Prostate gland (tissue), 2 donors: ENCODE measurements at places on chromosomes 4 and X. TPM values are rescaled to one million over a fixed set of nuclear protein-coding genes. Genes with fewer than 3 reads are reported as not detected.

- H3K27ac ChIP-seq = no peak overlapping the region
- H3K36me3 ChIP-seq = no peaks in the 10 kb centered on the region
These were observed 99.1 kb downstream of the SNCA start for GRCh38 chr4:89737888-89738287.

Gene PAGE4
- 31.5 TPM for total RNA-seq

DNA sequence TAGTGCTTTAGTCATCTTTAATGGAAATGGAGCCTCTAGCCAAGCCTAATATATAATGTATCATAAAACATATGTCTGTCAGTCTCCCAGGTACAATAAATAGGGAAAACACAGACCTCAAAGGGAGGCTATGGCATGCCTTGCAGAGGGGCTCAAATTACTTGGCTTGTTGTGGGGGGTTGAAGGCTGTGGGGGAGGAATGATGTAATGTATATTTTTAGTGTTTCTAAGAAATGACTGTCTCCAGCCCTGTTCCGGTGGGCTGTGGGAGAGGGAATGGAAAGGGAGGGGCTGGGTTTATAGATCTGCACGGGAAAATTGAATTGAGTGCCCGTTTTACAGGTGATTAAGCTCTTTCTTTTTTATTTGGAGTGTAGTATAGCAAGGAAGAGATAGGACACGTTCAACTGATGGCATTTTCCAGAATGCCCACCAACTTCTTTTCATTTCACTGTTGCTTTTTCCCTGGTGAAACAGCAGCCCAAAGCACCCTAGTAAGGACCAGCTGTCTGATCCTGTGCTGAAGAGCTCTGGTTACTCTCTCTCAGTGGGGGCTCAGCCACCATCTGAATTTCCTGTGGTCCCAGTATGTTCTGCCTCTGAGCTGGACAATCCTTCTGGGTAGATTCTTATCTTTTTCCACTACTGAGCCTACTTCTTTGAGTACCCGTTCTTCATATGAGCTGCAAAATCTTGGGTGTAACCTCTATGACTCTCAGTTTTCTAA, 220.7 kb upstream of the CASK start:
- no peaks in the 10 kb centered on the region for H3K36me3 ChIP-seq
- H3K27ac ChIP-seq = no peak overlapping the region
- no peak overlapping the region for H3K4me3 ChIP-seq
- no peak for DNase-seq
- no peaks in the 10 kb centered on the region for H3K27me3 ChIP-seq
- no peaks in the 10 kb centered on the region for H3K4me1 ChIP-seq

- H3K36me3 ChIP-seq = no peaks in the 10 kb centered on the region
- H3K4me3 ChIP-seq = no peak overlapping the region
- H3K27ac ChIP-seq = peak overlapping the region; percentile 30
- DNase-seq = no peak
- H3K27me3 ChIP-seq = no peaks in the 10 kb centered on the region
These were observed 97.1 kb downstream of the AFF1 start for GRCh38 chr4:87031920-87032319.

Gene RNF212
- 7.1 TPM for total RNA-seq

GRCh38 chr4:147717878-147718277, 14.0 kb upstream of the ARHGAP10 start:
- H3K27ac ChIP-seq = no peak overlapping the region
- no peak for DNase-seq
- no peaks in the 10 kb centered on the region for H3K36me3 ChIP-seq
- H3K4me3 ChIP-seq = no peak overlapping the region

Gene ANXA10
- not detected for total RNA-seq

DNA sequence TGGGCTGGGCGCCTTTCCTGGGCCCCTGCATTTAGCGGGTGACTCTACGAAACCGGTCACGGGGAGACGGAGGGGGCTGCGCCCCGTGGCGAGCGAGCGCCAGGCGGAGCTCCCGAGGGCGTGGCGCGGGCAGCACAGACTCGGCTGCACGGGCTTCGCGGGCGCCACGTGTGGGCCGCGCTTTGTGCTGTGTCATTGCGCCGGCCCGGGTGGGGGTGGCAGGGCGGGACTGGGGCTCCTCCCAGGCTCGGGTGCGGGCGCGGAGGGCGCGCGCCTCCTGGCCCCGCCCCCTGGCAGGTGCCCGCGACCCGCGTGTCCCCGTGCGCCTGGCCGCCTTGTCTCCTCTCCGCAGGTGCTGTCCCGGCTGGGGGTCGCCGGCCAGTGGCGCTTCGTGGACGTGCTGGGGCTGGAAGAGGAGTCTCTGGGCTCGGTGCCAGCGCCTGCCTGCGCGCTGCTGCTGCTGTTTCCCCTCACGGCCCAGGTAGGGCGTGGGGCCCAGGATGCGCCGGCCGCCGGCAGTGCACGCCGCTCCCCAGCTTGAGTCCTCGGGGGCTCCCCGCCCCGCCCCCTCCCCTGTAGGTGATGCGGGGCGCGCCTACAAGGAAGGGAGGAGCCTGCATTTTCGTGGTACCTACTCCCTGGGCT, 651 bp downstream of the UCHL1 start:
- H3K27ac ChIP-seq = no peak overlapping the region
- no peaks in the 10 kb centered on the region for H3K36me3 ChIP-seq
- no peak for DNase-seq
- no peaks in the 10 kb centered on the region for H3K27me3 ChIP-seq
- peak overlapping the region; percentile 33 for H3K4me3 ChIP-seq

DNA sequence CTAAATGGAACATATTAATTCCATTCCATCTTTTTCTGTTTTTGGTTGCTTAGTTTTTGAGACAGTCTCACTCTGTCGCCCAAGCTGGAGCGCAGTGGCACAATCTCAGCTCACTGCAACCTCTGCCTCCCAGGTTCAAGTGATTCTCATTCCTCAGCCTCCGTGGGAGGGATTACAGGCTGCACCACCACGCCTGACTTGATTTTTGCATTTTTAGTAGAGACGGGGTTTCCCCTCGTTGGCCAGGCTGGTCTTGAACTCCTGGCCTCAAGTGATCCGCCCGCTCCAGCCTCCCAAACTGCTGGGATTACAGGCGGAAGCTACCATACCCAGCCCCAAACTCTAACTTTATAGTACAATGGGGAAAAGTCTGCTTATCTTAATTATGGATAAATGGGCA, 11.2 kb downstream of the HNRNPD start:
- H3K27me3 ChIP-seq = no peaks in the 10 kb centered on the region
- DNase-seq = no peak
- H3K4me3 ChIP-seq = no peak overlapping the region

- H3K4me3 ChIP-seq = no peak overlapping the region
- no peak overlapping the region for H3K27ac ChIP-seq
- no peaks in the 10 kb centered on the region for H3K4me1 ChIP-seq
- no peaks in the 10 kb centered on the region for H3K27me3 ChIP-seq
- DNase-seq = no peak
- no peaks in the 10 kb centered on the region for H3K36me3 ChIP-seq
These were observed 133.1 kb upstream of the VCX start for GRCh38 chrX:7709845-7710244.

- H3K27ac ChIP-seq = no peak overlapping the region
- DNase-seq = no peak
- no peaks in the 10 kb centered on the region for H3K36me3 ChIP-seq
- H3K4me1 ChIP-seq = peaks cover 5% of the 10 kb centered on the region
These were observed 2.9 kb downstream of the HPGDS start for GRCh38 chr4:94339779-94340178.

DNA sequence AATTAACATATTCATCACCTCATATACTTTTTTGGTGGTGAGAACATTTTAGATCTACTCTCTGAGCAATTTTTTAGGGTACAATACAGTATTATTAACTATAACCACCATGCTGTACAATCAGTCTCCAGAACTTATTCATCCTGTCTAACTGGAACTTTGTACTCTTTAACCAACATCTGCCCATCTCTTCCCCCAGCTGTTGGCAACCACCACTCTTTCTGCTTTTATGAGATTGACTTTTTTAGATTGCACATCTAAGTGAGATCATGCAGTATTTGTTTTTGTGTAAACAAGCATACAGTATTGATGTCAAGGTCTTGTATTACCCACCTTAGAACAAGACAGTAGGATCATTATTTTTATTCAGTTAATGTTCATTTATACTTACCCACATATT, 516.8 kb downstream of the RPA4 start:
- no peak overlapping the region for H3K4me3 ChIP-seq
- H3K27ac ChIP-seq = no peak overlapping the region
- no peaks in the 10 kb centered on the region for H3K4me1 ChIP-seq
- H3K36me3 ChIP-seq = no peaks in the 10 kb centered on the region
- no peak for DNase-seq
- H3K27me3 ChIP-seq = no peaks in the 10 kb centered on the region

- H3K36me3 ChIP-seq = no peaks in the 10 kb centered on the region
- H3K27ac ChIP-seq = no peak overlapping the region
- no peak overlapping the region for H3K4me3 ChIP-seq
- H3K4me1 ChIP-seq = no peaks in the 10 kb centered on the region
- DNase-seq = no peak
- H3K27me3 ChIP-seq = no peaks in the 10 kb centered on the region
These were observed 350.3 kb downstream of the ZIC3 start for GRCh38 chrX:137916090-137916746.

GRCh38 chr4:6855692-6856297, 53.8 kb upstream of the TBC1D14 start:
- DNase-seq = no peak
- no peaks in the 10 kb centered on the region for H3K27me3 ChIP-seq
- peak overlapping the region; percentile 72 for H3K27ac ChIP-seq
- H3K4me1 ChIP-seq = no peaks in the 10 kb centered on the region
- H3K4me3 ChIP-seq = no peak overlapping the region

- no peaks in the 10 kb centered on the region for H3K36me3 ChIP-seq
- H3K27ac ChIP-seq = no peak overlapping the region
- no peak for DNase-seq
- H3K4me3 ChIP-seq = no peak overlapping the region
- H3K4me1 ChIP-seq = no peaks in the 10 kb centered on the region
These were observed 103.5 kb upstream of the TAPT1 start for GRCh38 chr4:16329797-16330134.

DNA sequence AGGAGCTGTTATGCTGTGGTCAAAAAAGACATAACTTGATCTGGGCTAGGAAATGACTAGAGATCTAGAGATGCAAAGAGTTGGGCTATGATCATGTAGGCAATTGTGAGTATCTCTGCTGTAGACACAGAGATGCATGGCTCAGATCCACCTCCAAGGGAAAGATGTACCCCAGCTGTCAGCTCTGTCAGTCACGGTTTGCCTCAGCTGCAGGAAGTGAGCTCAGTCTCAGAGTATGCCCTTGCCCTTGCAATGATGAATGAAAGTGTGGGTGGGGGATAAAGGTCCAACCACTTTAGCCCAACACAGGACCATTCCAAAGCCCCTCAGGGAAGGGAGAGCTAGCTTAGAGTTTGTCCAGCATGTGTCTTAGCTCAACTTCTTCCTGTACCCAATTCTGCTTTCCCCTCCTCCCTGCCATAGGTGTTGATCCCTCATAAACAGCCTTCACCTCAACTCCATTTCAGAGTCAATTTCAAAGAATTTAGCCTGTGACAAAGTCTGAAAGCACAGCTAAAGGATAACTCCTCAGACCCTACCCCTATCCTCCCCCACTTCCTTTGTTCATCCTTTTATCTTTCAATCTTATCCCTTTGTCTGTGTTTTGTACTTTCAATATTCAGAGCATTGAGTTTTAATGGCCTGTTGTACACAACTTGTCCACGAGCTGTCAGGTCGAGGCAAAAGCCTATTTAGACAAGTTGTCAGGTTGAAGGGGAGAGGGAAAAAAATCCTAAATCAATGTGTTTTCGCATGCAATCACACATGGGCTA, 90.6 kb downstream of the MID1IP1 start:
- no peak for DNase-seq
- no peaks in the 10 kb centered on the region for H3K4me1 ChIP-seq
- H3K4me3 ChIP-seq = no peak overlapping the region
- H3K36me3 ChIP-seq = no peaks in the 10 kb centered on the region
- H3K27ac ChIP-seq = no peak overlapping the region

GRCh38 chr4:77437079-77437478, 168.5 kb upstream of the CXCL13 start:
- no peak overlapping the region for H3K27ac ChIP-seq
- no peak for DNase-seq
- no peaks in the 10 kb centered on the region for H3K4me1 ChIP-seq
- no peak overlapping the region for H3K4me3 ChIP-seq
- no peaks in the 10 kb centered on the region for H3K27me3 ChIP-seq

Gene PF4V1
- total RNA-seq = not detected

DNA sequence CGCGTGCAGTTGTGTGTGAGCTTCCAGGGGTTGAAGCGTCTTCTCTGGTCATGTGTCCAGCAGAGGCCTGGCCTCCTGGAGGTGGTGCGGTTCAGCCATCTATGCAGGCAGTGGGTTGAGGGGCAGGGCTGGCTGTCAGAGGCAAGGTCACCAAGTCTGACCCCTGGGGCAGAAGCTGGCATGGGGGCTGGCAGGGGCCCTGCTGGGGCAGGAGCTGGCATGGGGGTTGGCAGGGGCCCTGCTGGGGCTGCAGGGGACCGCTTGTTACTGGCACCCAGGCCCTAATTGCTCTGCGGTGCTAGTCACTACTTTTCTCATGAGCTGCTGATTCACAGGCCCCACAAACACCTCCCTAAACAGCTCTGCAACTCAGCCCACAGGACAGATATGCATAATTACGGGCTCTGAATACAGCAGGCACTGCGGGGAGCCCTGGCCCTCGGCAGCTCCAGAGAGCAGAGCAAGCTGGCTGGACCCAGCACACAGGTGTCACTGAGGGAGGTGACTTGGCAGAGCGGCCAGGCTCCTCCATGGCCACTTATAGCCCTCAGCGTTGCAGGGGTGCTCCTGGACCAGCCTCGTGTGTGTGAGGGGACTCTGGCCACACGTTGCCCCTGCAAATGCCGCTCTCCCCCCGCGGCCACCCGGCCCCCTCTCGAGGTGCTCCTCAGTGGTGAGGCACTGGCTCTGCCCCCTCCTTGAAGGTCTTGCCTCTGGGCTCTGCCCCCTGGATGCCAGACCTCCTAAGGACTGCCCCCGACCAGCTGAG, 32.7 kb downstream of the CPLX1 start:
- H3K4me3 ChIP-seq = no peak overlapping the region
- no peak for DNase-seq
- H3K27me3 ChIP-seq = peaks cover 7% of the 10 kb centered on the region
- peaks cover 6% of the 10 kb centered on the region for H3K4me1 ChIP-seq
- H3K27ac ChIP-seq = no peak overlapping the region

DNA sequence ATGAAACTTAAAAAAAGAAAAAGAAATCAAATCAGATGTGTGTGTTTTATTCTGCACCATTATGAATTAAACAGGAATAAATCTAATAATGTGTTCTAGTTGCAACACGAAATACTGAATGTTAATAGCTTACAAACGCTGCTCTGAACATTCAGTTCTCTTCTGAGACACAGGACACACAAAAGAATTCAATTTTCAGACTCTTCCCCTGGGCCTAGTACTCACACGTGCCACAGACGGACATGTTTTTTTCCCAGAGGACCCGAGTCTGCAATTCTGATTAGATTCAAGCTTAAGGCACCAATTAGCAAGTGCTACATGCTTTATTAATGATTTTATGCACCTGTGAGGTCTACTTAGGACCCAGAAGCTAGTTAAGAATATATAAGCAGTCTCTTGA, 20.5 kb downstream of the C4orf54 start:
- no peaks in the 10 kb centered on the region for H3K27me3 ChIP-seq
- H3K36me3 ChIP-seq = no peaks in the 10 kb centered on the region
- DNase-seq = no peak

Gene POU3F4
- total RNA-seq = not detected

- no peak overlapping the region for H3K4me3 ChIP-seq
- no peak overlapping the region for H3K27ac ChIP-seq
- H3K27me3 ChIP-seq = no peaks in the 10 kb centered on the region
- no peaks in the 10 kb centered on the region for H3K4me1 ChIP-seq
These were observed 527.1 kb downstream of the STIM2 start for GRCh38 chr4:27387711-27388110.

GRCh38 chrX:66200050-66200664, 36.1 kb downstream of the HEPH start:
- no peak overlapping the region for H3K4me3 ChIP-seq
- H3K4me1 ChIP-seq = no peaks in the 10 kb centered on the region
- H3K27ac ChIP-seq = no peak overlapping the region
- no peaks in the 10 kb centered on the region for H3K36me3 ChIP-seq
